Hematopoietic multipotent progenitor cell treated with erythropoietin and hydrocortisone succinate and interleukin-3 and kit ligand, for 4 days (in vitro differentiated cells): ENCODE measurements at places on chromosomes 12 and 14.

- peak; percentile 25 for DNase-seq
Observed at GRCh38 chr12:5429741-5430557, 2.0 kb upstream of the NTF3 start.

GRCh38 chr12:10701131-10701681 is 21.9 kb downstream of the YBX3 start:
- DNase-seq, result no peak

GRCh38 chr12:102568276-102568675 is 87.9 kb upstream of the IGF1 start:
- DNase-seq, result no peak

DNA sequence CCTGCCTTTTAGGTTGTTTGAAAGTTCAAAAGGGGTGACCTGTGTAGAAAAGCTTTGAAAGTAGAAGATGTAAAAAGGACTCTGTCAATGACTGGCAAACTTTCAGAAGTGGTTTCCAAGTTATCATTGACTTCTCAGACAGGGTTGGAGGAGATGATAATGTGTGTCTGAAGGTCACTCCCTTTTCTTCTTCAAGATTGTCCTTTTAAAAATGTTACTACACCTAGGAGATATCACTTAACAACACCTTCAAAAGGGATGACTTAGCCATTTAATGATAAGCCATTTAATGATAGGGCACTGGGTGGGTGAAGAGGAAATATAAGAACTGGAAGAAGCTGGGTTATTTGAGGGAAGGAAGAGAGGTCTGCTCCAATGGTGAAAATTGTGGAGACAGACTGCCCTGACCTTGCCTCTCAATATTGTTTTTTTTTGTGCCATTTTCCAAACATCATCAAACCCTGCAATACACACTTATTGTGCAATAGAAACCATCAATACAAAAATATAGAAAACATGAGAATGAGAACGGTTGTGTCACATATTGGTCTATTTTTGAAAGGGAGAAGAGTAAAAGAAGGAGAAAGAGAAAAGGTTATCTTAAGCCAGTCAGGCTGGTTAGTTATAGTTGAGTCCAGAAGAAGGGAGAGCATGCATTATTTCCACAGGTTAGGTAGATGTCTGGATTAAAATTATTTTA is 38.8 kb downstream of the BEST3 start:
- DNase-seq, result peak; percentile 69

DNA sequence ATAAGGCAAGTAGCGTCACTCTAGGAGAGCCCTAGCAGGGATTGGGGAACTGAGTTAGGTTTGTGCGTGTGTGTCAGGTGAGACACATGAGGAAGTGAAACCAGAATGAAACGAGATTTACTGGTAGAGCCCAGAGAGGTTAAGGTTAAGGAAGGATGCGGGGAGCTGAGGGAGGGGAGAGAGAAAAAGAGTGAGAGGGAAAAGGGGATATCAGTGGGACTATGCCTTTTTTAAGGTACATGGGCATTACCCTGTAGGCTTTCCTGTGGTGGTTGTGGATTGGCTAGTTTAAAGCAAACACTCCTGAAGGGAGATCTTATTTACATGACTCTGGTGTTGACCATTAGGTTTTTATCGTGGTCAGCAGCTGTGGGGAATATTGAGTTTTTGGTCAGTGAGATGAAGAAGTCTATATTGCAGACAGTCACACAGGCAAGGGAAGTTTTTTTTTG is 13.9 kb downstream of the ZDHHC17 start:
- no peak for DNase-seq
